ENCODE measurements at places on chromosomes 13 and 19. TPM values are rescaled to one million over a fixed set of nuclear protein-coding genes. Genes with fewer than 3 reads are reported as not detected.

DNA sequence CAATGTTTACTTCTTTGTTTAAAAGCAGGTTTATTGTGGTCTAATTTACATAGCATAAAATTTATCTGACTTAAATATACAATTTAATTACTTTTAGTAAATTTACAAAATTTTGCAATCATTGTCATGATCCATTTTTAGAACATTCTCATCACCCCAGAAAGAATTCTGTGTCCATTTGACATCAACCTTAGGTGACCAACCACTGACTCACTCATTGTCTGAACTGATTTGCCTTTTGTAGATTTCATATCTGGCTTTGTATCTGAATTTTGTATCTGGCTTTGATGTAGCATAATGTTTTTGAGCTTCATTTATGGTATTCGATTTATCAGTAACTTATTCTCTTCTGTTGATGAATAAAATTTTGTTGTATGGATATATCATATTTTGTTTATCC is 40.4 kb downstream of the EDNRB start:
- H3K4me3 ChIP-seq, result no peak overlapping the region
- H3K27ac ChIP-seq, result no peak overlapping the region
- H3K36me3 ChIP-seq, result no peaks in the 10 kb centered on the region
- H3K27me3 ChIP-seq, result no peaks in the 10 kb centered on the region
- H3K4me1 ChIP-seq, result no peaks in the 10 kb centered on the region

DNA sequence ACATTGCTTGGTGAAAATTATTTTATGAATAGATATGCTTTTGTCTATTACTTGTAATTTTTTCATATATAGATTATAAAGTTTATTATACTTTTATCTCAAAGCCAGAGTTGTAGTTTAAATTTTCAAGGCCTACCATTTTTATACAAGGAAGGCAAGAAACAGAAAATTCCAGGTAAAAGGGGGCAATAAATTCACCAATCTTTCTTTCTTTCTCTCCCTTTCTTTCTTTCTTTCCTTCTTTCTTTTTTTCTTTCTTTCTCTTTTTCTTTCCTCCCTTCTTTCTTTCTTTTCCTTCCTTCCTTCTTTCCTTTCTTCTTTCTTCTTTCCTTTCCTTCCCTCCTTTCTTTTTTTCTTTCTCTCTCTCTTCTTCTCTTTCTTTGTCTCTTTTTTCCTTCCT is 529.4 kb downstream of the PCDH17 start:
- H3K4me1 ChIP-seq, result no peaks in the 10 kb centered on the region
- no peak overlapping the region for H3K27ac ChIP-seq
- no peaks in the 10 kb centered on the region for H3K36me3 ChIP-seq
- H3K4me3 ChIP-seq, result no peak overlapping the region
- H3K27me3 ChIP-seq, result no peaks in the 10 kb centered on the region

DNA sequence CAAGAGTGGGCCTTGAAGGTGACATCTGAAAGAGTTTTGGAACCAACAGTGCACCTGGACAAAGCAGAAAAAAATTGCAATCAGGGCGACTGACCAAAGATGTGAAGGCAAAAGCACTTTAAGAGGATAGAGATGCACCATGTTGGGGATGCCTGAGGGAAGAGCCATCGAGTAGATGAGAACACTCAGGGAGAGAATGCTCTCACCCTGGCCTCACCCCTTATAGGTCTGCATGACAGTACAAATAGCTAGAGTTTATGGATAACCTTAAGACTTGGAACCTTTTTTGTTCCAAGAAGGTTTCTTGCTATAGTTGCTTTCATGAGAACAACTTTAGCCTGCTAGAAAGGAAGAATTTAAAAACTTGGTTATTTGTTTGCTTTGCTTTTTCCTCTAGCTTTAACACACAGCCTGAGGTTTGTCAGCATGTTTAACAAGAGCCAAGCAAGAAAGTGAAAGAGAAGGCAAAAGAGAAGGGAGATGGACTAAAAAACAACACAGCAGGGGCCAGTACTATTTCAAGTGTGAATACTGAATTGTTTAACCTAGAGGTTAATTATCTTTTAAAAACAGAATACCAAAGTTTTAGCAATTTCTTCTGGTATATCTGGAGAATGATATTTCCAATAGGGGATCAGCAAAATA is 418.9 kb downstream of the DIAPH3 start:
- H3K36me3 ChIP-seq, result no peaks in the 10 kb centered on the region
- no peaks in the 10 kb centered on the region for H3K27me3 ChIP-seq
- no peak overlapping the region for H3K4me3 ChIP-seq

GRCh38 chr19:43814663-43815352 is 12.3 kb upstream of the ZNF283 start:
- H3K27me3 ChIP-seq, result no peaks in the 10 kb centered on the region
- no peak overlapping the region for H3K4me3 ChIP-seq
- H3K36me3 ChIP-seq, result no peaks in the 10 kb centered on the region

GRCh38 chr19:18481505-18482222 is 40.2 kb downstream of the ELL start:
- peaks cover 76% of the 10 kb centered on the region for H3K4me1 ChIP-seq
- H3K36me3 ChIP-seq, result no peaks in the 10 kb centered on the region
- peak overlapping the region; percentile 83 for H3K27ac ChIP-seq
- H3K4me3 ChIP-seq, result no peak overlapping the region
- no peak for DNase-seq
- no peaks in the 10 kb centered on the region for H3K27me3 ChIP-seq

DNA sequence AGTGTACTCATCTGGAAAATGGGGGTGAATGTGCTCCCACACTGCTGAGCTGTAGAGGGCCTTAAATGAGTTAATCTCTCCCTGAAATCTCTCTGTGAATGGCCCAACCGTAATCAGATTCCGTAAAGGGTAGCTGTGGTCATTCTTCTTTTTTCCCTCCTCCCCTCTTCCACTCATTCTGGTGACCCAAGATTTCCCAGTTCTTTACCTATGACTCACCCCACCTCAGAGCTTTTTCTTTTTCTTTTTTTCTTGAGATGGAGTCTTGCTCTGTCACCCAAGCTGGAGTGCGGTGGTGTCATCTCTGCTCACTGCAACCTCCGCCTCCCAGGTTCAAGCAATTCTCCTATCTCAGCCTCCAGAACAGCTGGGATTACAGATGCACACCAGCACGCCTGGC is 33.3 kb upstream of the MUC16 start:
- H3K27ac ChIP-seq, result no peak overlapping the region
- H3K36me3 ChIP-seq, result no peaks in the 10 kb centered on the region
- no peak for DNase-seq
- peaks cover 5% of the 10 kb centered on the region for H3K27me3 ChIP-seq
- H3K4me1 ChIP-seq, result no peaks in the 10 kb centered on the region

DNA sequence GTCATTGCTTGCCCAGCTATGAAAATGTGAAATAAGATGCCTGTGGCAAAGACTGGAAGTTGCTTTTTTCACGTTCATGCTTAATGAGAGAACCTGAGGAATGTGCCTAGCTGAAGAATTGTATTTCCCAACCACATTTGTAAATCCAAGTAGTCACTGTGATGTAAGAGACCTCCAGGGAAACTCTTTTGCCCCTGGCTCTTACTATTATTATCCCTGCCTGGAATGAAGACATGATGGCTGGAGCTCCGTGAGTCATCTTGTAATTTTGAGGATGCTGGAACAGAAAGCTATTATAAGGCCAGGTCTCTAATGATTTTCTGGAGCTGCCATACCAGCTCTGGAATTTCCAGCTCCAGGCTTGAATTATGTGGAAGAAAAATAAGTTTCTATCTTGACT is 894.3 kb downstream of the DIAPH3 start:
- no peaks in the 10 kb centered on the region for H3K36me3 ChIP-seq
- no peak overlapping the region for H3K27ac ChIP-seq
- H3K4me1 ChIP-seq, result no peaks in the 10 kb centered on the region

- H3K4me1 ChIP-seq, result no peaks in the 10 kb centered on the region
- no peaks in the 10 kb centered on the region for H3K27me3 ChIP-seq
- H3K27ac ChIP-seq, result no peak overlapping the region
These were observed 26.6 kb upstream of the ZMYM5 start for GRCh38 chr13:19890030-19890429.

- H3K36me3 ChIP-seq, result no peaks in the 10 kb centered on the region
- H3K4me1 ChIP-seq, result no peaks in the 10 kb centered on the region
- H3K27me3 ChIP-seq, result no peaks in the 10 kb centered on the region
- DNase-seq, result no peak
- no peak overlapping the region for H3K27ac ChIP-seq
These were observed 159.0 kb downstream of the PCCA start for GRCh38 chr13:100247937-100248336.

GRCh38 chr19:45768655-45768983 is 433 bp downstream of the SIX5 start:
- H3K4me1 ChIP-seq, result peaks cover 92% of the 10 kb centered on the region
- H3K4me3 ChIP-seq, result peak overlapping the region; percentile 61
- peaks cover 32% of the 10 kb centered on the region for H3K27me3 ChIP-seq
- H3K36me3 ChIP-seq, result peaks cover 18% of the 10 kb centered on the region
- DNase-seq, result peak; percentile 80

GRCh38 chr13:112441779-112442310 is 65.7 kb downstream of the SPACA7 start:
- no peak overlapping the region for H3K4me3 ChIP-seq
- no peaks in the 10 kb centered on the region for H3K36me3 ChIP-seq
- no peak overlapping the region for H3K27ac ChIP-seq
- no peaks in the 10 kb centered on the region for H3K4me1 ChIP-seq

DNA sequence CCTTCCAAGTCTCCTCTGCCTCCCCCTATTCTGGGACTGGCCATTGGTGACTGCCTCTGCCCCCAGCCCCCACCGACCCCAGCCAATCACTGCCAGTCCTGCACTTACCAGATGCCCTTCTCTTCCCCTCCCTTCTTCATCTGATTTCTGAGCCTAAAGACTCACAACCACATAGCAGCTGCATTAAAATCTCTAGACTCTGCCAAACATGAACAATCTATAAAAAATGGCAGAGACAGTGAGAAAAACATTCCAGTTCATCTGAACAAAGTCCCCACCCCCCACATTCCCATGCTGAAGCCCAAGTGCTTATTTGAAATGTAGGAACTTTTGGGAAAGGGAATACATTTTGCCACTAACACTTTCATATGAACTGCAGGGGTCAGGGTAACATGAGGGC is 60.8 kb downstream of the KCTD12 start:
- H3K4me1 ChIP-seq, result peaks cover 4% of the 10 kb centered on the region
- no peak overlapping the region for H3K4me3 ChIP-seq
- no peak overlapping the region for H3K27ac ChIP-seq

GRCh38 chr19:4829001-4829712 is 2.4 kb downstream of the TICAM1 start:
- peak; percentile 71 for DNase-seq
- peaks cover 22% of the 10 kb centered on the region for H3K4me1 ChIP-seq
- peak overlapping the region; percentile 94 for H3K27ac ChIP-seq
- no peaks in the 10 kb centered on the region for H3K36me3 ChIP-seq

GRCh38 chr13:90787007-90787406 is 560.5 kb upstream of the MIR17HG start:
- no peak overlapping the region for H3K27ac ChIP-seq
- H3K4me3 ChIP-seq, result no peak overlapping the region
- no peaks in the 10 kb centered on the region for H3K27me3 ChIP-seq
- H3K4me1 ChIP-seq, result no peaks in the 10 kb centered on the region

DNA sequence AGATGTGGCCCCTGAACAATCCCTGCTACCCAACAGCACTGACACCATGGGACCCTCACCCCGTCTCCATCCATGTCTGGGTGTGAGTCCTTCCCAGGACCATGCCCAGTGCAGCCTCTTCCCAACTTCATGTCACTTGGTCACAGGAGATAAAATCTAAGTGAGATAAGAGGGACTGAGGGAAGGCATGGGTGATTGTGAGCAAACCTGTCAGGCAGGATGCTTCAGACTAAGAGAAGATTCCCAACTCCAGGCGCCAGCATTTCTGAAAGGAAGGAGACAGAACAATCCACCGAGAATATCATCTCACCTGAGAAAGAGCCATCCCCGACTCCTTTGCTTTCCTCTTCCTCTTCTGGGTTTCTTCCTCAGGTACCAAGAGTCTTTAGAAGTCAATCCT is 7.5 kb downstream of the ZNF320 start:
- DNase-seq, result no peak
- H3K4me3 ChIP-seq, result no peak overlapping the region
- no peaks in the 10 kb centered on the region for H3K27me3 ChIP-seq
- H3K36me3 ChIP-seq, result peaks cover 90% of the 10 kb centered on the region
- no peaks in the 10 kb centered on the region for H3K4me1 ChIP-seq
- H3K27ac ChIP-seq, result no peak overlapping the region

DNA sequence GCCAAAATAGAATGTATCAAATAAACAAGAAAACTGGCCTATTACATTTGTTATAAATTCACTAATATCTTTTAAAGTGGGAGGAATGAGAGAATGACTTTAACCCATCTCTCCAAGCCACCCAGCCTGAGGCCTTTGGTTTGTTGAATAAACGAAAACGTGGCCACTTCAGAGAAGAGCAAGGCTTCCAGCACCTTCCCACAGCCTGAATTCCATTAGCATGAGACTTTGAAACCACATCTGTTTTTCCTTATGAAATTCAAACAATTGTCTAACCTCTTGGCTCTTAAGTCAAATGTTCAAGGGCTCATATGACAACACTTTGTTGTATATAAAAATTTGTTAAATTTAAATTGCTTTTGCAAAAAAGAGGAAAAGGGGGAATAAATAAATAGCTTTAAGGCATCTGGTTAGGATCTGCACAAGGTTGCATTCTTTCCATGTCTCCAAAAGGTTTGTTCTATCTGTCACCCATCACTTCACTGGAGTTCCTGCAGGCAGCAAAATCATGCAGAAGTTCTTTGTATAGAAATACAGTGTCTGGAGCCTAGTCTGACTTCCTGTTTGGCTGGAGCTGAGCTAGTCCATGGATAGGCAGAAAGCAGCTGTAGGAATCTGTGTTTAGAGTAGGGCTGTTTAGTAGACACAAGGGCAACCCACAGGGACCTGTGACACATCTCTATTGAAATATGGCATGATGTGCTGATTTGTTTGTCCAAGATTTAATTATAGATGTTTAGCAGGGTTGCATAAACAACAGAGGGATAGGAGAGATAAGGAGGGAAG is 502.3 kb downstream of the KCTD12 start:
- H3K4me1 ChIP-seq, result peaks cover 24% of the 10 kb centered on the region
- H3K36me3 ChIP-seq, result no peaks in the 10 kb centered on the region
- peak overlapping the region; percentile 10 for H3K27ac ChIP-seq
- no peak overlapping the region for H3K4me3 ChIP-seq
- DNase-seq, result no peak
- no peaks in the 10 kb centered on the region for H3K27me3 ChIP-seq

GRCh38 chr19:39483141-39483540 is 2.5 kb downstream of the TIMM50 start:
- H3K36me3 ChIP-seq, result peaks cover 55% of the 10 kb centered on the region
- H3K4me1 ChIP-seq, result peaks cover 28% of the 10 kb centered on the region
- no peaks in the 10 kb centered on the region for H3K27me3 ChIP-seq

GRCh38 chr19:35512831-35513627 is 420 bp downstream of the DMKN start:
- H3K4me3 ChIP-seq, result no peak overlapping the region
- no peaks in the 10 kb centered on the region for H3K27me3 ChIP-seq
- no peak overlapping the region for H3K27ac ChIP-seq
- no peaks in the 10 kb centered on the region for H3K36me3 ChIP-seq
- DNase-seq, result no peak

Gene CLASRP
- total RNA-seq, result 27.4 TPM

Gene MCEMP1
- 7.0 TPM for total RNA-seq

Gene C1QTNF9
- total RNA-seq, result not detected

Gene IGSF23
- total RNA-seq, result 0.73 TPM

Gene LIM2
- total RNA-seq, result not detected

Gene ZNF527
- 2.7 TPM for total RNA-seq

Gene CADM4
- not detected for total RNA-seq

Gene OLFM4
- 34.8 TPM for total RNA-seq
